HAP-1 (cell line): ENCODE measurements at places on chromosomes 6 and 20.

DNA sequence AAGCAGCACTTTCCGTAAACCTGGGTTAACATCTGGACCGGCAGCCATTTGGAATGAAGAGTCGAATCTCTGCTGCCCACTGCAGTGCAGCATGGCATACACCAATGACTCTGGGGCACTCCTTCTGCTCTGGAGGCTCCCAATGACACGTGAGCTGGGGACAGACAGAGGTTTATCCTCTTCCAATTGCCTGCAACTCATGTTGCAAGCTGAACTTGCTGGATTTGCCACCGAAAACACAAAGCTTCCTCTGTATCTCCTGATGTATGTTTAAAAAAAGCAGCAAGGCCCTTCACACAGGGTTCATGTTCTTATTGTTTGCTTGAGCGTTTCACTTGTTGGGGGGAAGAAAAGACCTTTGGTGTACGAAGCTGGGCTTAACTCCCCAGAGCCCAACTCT, 10.8 kb downstream of the NCOA5 start:
- no peak for DNase-seq

DNA sequence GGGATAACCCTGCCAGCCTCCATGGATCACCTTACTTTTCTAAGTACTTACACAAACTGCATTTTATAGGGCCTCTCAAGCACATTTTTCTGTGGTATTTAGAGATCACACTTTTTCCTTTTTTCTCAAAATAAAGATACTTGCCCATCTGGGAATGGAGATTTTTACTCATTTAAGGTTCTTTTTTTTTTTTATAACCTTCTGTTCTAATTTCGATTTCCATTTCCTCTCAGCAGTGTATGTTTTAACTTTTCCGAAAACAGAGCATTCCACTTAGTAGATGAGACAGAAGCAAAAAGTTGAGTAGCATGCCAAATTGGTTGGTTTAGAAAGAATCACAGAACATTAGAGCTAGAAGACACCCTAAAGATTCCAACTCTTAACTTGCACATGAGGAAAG, 214.3 kb downstream of the ARHGAP18 start:
- DNase-seq, result no peak

GRCh38 chr6:129647044-129647443, 62.9 kb downstream of the ARHGAP18 start:
- no peak for DNase-seq

- no peak for DNase-seq
These were observed 145.3 kb upstream of the ECI2 start for GRCh38 chr6:4280707-4281106.

- DNase-seq, result no peak
These were observed 15.1 kb downstream of the RTN4IP1 start for GRCh38 chr6:106614166-106614565.
